ENCODE measurements at places on chromosomes 6 and 20.

GRCh38 chr6:166470029-166470862 is 87.5 kb upstream of the MPC1 start:
- no peak for DNase-seq

GRCh38 chr6:44734886-44735629 is 347.6 kb downstream of the CDC5L start:
- no peak for DNase-seq

DNA sequence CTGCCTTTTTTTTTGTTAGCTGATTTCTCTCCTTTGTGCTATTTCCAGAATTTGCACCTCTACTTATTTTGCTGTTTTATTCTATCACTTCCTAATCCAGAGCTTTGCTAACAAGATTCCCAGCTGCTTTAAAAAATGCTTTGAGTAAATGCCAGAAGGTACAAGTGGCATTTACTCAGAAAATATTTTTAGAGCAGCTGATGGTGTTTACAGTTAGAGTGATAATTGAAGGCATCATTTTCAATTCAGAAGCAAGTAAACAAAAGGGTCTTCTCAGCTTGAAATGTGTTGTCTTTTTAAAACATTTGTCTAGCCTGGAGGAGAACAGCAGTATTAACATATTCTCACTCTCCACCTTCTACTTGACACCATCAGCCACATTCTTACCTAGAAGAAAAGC is 99.9 kb downstream of the OTOR start:
- DNase-seq, result no peak

GRCh38 chr6:118621799-118622470 is 29.5 kb downstream of the CEP85L start:
- no peak for DNase-seq

DNA sequence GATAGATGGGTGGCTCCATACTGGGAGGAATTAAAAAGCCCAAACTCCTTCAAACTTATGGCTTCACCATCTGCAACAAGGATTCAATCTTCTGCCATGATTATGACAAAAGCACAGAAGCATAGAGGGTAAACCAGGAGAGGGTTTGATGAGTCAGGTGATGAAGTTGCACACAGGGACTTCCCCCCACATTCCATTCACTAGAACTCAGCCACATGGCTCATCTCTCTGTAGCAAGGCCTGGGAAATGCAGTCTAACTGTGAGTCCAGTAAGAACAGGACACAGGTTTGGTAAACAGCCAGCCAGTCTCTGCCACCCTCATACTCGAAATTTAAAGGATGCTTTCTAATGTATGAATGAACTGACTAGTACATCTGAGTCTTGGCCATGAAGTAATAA is 142.9 kb downstream of the HIVEP2 start:
- DNase-seq, result peak; percentile 96

DNA sequence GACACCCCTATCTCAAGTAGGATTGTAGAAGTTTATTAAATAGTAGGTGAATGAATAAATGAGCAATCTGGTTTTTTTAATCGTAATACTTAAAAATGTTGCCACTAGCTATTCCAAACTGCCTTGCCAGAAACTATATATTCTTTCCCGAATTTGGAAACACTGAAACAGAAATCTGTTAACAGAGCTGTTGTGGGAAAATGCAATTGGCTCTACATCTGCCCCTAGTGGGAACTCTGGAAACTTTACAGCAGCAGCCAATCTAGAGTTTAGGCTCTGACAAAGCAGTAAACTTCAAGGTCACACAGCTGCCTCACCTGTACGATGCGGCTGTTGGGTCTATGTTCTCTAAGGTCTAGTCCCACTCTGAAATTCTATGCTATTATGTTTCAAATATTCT is 41.7 kb downstream of the SYNE1 start:
- peak; percentile 33 for DNase-seq

- DNase-seq, result no peak
Measured at GRCh38 chr6:69624944-69625343, 171.9 kb downstream of the LMBRD1 start.

DNA sequence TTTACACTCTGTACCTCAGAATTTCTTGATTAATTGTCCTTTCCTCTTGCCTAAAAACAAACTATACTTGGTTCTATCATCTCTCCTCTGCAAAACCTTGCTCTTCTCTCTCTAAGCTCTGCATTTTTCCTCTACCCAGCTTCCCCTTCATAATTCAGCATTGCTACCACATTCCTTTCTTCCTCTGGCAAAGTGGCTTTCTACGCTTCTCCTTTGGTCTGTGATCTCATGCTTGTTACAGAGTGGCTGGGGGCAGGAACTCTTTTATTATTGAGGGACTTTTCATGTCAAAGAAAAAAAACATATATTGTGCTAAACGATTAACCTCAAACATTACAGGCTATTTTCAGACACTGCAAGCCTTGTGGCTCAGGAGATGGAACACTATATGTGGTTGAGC is 333.3 kb upstream of the KCNQ5 start:
- DNase-seq, result no peak

DNA sequence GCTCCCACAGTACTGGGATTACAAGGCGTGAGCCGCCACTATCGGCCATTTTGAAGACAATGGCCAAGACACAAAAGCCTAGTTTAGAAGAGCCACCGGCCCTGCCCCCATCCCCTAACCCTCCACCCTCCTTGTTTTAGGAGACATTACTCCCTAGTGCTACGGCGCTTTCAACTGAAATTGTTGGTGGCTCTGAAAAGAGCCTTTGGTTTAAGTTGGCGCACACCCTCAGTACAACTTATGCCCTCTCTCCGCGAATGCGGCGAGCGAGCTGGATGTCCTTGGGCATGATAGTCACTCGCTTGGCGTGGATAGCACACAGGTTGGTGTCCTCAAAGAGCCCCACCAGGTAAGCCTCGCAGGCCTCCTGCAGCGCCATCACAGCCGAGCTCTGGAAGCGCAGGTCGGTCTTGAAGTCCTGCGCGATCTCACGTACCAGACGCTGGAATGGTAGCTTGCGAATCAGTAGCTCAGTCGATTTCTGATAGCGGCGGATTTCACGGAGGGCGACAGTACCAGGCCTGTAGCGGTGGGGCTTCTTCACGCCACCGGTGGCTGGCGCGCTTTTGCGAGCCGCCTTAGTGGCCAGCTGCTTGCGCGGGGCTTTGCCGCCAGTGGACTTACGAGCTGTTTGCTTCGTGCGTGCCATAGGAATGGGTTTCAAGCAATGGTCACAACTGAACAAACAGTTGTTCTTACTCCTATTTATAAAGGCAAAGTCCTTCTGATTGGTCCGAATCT is 114.9 kb upstream of the BTN3A2 start:
- DNase-seq, result peak; percentile 94

- no peak for DNase-seq
Measured at GRCh38 chr6:10413262-10413849, 1.5 kb downstream of the TFAP2A start.

- no peak for DNase-seq
Measured at GRCh38 chr6:63502156-63502555, 70.1 kb upstream of the LOC128125822 start.

DNA sequence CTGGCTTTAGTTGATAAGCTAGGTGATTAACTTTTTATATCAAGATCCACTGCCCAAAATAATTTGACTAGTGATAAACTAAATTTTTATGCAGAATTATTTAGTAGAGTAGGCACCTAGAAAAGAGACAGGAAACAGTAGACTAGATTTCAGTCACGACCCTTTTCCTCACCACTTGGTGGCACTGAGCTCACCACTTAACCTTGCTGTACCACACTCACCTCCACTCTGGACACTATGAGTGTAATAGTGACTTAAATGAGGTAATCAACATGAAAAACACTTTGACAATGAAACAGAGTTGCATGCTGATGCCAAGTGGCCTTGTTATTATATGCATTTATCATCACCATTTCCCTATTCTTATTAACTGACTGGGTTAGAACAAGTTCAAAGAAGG is 730.4 kb downstream of the KIF16B start:
- DNase-seq, result peak; percentile 4

- no peak for DNase-seq
Measured at GRCh38 chr6:112030961-112031660, 22.8 kb upstream of the CCN6 start.

DNA sequence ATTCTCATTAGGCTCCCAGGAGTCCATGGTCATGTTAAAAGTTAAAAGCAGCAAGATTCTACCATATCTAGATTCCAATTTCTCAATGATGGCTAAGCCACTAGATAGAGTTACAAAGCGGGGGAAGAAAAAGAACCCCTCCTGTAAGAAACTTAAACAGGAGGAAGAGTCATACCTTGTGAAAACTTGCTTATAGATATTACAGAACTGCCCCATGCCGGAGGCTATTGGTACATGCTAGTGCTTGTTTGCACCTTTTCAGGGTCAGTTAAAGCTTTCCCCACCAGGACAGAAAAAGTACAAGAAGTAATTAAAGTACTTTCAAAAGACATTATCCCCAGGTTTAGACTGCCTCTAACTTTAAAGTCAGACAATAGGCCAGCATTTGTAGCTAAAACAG is 15.5 kb upstream of the GSTA3 start:
- no peak for DNase-seq

DNA sequence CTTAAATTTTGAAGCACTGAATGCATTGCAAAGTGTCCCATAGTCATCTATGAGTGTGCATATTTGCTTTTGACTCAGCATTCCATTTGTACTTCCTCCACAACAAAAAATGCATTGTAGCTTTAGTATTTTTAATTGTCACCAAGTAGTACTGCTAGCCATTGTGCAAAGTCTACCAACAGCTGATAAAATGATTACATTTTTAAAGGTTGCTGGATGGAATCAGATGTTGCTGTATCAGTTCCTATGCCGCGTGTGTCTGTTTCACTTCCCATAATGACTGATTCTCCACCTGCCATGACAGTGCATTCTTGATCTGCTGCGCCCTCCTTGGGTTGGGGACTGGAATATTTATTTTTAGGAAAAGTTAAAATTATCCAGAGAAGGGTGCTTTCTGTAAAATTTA is 41.2 kb downstream of the SLX4IP start:
- DNase-seq, result peak; percentile 21

- DNase-seq, result peak; percentile 26
Measured at GRCh38 chr6:76275746-76276145, 203.3 kb upstream of the IMPG1 start.

DNA sequence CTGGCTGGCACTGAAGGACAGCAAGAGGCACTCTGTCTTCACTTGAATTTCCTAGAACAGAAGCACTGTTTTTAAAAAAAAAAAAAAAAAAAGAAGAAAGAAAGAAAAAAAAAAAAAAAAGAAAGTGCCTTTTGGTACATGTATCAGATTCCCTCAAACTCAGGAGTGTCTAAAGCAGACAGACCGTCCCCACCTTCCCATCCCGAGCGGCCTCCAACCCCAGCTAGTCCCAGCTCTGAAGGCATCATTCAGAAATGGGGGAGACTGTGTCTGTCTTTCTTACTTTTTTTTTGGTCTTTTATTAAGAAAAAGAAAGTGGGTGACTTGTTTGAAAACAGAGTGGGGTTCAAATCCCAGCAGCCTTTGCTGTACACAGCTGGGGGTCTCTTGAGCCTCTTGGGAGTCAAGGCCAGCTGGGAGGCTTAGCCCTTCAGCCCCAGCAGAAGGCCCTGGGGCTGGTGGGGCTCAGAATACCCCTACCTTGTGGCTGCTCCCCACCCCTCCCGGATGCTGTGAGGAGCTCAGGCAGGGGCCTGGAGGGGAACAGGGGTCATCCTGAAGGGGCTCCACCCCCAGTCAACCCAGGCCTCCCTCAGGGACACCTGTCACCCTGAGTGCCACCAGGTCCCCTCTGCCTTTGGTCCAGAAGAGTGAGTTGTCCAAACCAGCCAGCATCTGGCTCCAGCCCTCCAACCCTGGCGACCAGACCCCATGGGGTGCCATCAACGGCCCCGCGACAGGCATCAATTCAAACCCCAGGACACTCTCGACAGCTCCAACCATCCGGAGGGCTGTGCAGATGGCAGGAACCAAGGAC is 128.3 kb downstream of the TAF4 start:
- no peak for DNase-seq

GRCh38 chr20:48489656-48490055 is 338.1 kb downstream of the PREX1 start:
- DNase-seq, result no peak

DNA sequence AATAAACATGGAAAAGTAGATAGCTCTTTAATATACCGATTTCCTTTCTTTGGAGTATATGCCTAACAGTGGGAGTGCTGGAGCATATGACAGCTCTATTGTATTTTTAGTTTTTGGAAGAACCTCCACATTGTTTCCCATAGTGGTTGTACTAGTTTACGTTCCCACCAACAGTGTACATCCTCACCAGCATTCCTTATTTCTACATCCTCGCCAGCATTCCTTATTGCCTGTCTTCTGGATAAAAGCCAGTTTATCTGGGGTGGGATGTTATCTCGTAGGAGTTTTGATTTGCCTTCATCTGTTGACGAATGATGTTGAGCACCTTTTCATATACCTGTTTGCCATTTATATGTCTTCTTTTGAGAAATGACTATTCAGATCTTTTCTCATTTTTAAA is 2.6 kb downstream of the MICA start:
- no peak for DNase-seq

All from RKO (cell line).